ENCODE measurements at places on chromosomes 7 and 10.

GRCh38 chr10:101779544-101780186, 3.6 kb downstream of the NPM3 start:
- peaks cover 56% of the 10 kb centered on the region for H3K4me1 ChIP-seq
- peaks cover 24% of the 10 kb centered on the region for H3K27me3 ChIP-seq
- DNase-seq: peak; percentile 76
- peaks cover 32% of the 10 kb centered on the region for H3K36me3 ChIP-seq
- H3K4me3 ChIP-seq: peak overlapping the region; percentile 60

- no peak for DNase-seq
- no peak overlapping the region for H3K4me3 ChIP-seq
- H3K36me3 ChIP-seq: no peaks in the 10 kb centered on the region
- peaks cover 3% of the 10 kb centered on the region for H3K27me3 ChIP-seq
- H3K27ac ChIP-seq: no peak overlapping the region
- H3K4me1 ChIP-seq: no peaks in the 10 kb centered on the region
These were observed 181.8 kb upstream of the PFKP start for GRCh38 chr10:2885288-2886278.

DNA sequence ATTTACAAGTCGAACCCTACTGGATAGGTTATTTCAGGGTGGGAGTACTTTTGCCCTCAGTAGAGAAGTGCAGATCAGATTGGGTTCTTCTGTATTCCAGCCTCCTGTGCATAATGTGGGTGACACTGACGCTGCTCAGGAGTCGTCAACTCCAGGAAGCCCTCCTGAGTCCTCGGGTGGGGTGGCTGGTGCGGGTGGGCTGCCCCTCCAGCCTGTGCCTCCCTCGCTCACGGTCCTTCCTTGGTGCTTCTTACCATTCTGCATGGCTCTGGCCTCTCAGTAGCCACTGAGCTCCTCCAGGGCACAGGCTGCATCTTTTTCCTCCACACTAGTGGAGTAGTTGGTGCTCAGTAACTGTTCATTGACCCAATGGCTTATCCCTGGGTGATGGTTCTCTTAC, 4.3 kb downstream of the CDH23 start:
- H3K4me3 ChIP-seq: no peak overlapping the region
- H3K4me1 ChIP-seq: no peaks in the 10 kb centered on the region
- no peak overlapping the region for H3K27ac ChIP-seq
- peaks cover 25% of the 10 kb centered on the region for H3K27me3 ChIP-seq
- H3K36me3 ChIP-seq: no peaks in the 10 kb centered on the region

DNA sequence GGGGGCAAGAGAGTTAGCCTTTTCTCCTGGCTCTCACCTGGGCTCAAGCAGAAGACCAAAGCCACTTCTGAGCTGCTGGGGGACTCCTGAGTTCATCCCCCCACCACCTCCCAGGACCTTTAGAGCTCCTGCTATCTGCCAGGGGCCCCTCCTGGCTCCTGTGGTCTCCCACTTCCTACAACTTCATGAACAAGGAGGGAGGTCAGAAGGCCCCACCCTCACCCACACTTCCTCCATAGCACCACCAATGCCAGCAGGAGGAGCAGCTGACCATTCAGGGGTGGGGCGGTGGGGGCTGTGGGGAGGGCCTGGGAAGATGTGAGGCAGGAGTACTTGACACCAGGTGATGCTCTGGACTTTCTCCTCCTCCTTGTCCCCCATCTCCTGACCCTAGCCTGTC, 32.6 kb upstream of the ADCYAP1R1 start:
- no peaks in the 10 kb centered on the region for H3K36me3 ChIP-seq
- no peaks in the 10 kb centered on the region for H3K27me3 ChIP-seq
- no peak overlapping the region for H3K4me3 ChIP-seq
- DNase-seq: no peak

DNA sequence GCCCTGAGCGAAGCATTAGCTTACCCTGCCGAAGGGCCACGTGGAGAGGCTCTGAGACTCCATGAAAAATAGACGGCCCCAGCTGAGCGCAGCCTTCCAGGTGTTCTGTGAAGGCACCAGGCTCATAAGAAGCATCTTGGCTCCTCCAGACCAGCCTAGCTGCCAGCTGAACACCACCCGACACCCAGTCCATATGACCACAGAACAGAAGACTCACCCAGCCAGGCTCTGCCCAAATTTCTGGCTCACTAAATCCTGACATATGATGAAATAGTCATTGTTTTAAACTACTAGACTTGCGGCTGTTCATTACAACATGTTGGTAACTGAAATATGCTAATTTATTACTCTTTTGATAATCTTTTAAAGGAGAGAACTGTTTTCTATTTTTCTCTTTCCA, 99.5 kb upstream of the ABI1 start:
- H3K4me3 ChIP-seq: no peak overlapping the region
- no peaks in the 10 kb centered on the region for H3K4me1 ChIP-seq
- no peaks in the 10 kb centered on the region for H3K27me3 ChIP-seq
- H3K27ac ChIP-seq: no peak overlapping the region

DNA sequence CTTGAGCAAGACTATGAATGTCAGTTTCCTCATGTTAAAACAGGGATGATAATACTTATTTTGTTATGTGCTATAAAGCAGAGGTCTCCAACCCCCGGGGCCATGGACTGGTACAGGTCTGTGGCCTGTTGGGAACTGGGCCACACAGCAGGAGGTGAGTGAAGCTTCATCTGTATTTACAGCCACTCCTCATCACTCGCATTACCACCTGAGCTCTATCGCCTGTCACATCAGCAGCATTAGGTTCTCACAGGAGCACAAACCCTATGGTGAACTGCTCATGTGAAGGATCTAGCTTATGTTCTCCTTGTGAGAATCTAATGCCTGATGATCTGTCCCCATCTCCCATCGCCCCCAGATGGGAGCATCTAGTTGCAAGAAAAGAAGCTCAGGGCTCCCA, 365.3 kb upstream of the SMIM30 start:
- DNase-seq: no peak
- no peaks in the 10 kb centered on the region for H3K27me3 ChIP-seq

- no peaks in the 10 kb centered on the region for H3K27me3 ChIP-seq
- peaks cover 9% of the 10 kb centered on the region for H3K36me3 ChIP-seq
- H3K4me3 ChIP-seq: no peak overlapping the region
These were observed 164.6 kb downstream of the GRK5 start for GRCh38 chr10:119371704-119372663.

DNA sequence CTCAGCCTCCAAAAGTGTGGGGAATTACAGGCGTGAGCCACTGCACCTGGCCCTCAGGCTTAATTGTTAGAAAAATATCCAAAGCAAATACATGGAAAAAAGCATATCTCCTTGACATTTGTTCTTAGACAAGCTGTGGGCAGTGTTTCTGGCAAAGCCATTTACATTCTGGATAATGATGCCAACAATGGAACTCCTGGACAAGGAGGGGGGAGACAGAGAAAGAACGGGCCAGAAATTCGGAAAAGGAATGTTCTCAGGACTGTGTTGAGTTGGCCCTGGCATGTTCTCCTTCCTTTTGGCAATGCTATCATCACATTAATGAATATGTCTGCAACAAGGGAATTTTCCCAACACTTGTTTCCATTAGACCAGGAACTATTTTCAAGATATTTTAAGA, 88.7 kb downstream of the UBE2H start:
- peaks cover 5% of the 10 kb centered on the region for H3K36me3 ChIP-seq
- peaks cover 36% of the 10 kb centered on the region for H3K4me1 ChIP-seq
- H3K4me3 ChIP-seq: no peak overlapping the region
- DNase-seq: no peak
- no peak overlapping the region for H3K27ac ChIP-seq
- no peaks in the 10 kb centered on the region for H3K27me3 ChIP-seq

DNA sequence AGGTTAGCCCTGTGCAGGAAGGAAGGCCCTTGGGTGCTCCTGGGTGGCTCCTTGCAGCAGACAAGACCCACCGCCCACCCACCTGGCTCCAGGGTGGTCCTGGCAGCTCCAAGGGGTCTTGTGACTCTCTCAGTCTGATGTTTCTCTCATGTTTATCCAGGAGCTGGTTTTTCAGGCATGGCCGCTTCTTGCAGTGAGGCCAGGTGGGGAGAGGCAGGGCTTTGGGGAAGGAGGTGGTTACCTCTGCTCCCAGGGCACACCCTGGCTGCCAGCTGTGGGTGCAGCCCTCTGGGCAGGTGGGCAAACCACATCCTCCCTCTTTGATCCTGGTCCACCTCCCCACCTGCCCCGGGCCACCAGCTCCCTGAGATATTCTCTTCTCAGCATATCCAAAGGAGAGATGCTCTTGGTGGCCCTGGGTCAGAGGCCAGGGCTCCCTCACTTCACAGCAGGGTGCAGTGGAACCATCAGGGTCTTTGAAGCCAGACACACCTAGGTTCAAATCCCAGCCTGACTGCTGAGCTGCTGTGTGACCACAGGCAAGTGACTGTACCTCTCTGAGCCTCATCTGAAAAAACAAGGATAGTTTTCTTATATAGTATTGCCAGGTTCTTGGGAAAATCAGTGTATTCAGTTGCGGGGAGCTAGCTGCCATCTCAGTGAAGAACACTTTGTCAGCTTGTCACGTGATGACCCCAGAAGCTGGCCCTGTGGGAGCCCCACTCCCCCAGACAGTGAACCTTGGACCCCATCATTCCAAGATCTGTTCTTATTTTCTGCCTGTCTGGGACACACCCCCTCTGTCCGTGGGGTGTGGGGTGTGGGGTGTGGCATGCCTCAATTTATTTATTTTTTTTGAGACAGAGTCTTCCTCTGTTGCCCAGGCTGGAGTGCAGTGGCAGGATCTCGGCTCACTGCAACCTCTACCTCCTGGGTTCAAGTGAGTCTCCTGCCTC, 11.5 kb downstream of the GTF2IRD1 start:
- H3K27me3 ChIP-seq: no peaks in the 10 kb centered on the region
- H3K4me1 ChIP-seq: peaks cover 5% of the 10 kb centered on the region
- H3K36me3 ChIP-seq: no peaks in the 10 kb centered on the region
- no peak overlapping the region for H3K4me3 ChIP-seq

Measured in activated T-helper 1 cell treated with anti-CD3 and anti-CD28 coated beads, Interleukin-12 subunit alpha, Interleukin-12 subunit beta, Interleukin-2, Interleukin-4 antibody, amounts not matched to agents 30 ng/mL and 10 ng/mL and 1 ng/mL, durations not matched to agents 14 hours and 24 hours and 36 hours (primary cell).